Activated T-helper 2 cell treated with anti-CD3 and anti-CD28 coated beads, Interferon-gamma antibody, Interleukin-2, Interleukin-4, amounts not matched to agents 10 μg/mL and 5 μg/mL and 100 μg/mL, durations not matched to agents 14 hours and 24 hours and 36 hours (primary cell): ENCODE measurements at places on chromosomes 2 and 18. TPM values are rescaled to one million over a fixed set of nuclear protein-coding genes. Genes with fewer than 3 reads are reported as not detected.

The EVA1A gene
- total RNA-seq: not detected in 2 replicates

The SLC9A2 gene
- total RNA-seq: not detected in 2 replicates

DNA sequence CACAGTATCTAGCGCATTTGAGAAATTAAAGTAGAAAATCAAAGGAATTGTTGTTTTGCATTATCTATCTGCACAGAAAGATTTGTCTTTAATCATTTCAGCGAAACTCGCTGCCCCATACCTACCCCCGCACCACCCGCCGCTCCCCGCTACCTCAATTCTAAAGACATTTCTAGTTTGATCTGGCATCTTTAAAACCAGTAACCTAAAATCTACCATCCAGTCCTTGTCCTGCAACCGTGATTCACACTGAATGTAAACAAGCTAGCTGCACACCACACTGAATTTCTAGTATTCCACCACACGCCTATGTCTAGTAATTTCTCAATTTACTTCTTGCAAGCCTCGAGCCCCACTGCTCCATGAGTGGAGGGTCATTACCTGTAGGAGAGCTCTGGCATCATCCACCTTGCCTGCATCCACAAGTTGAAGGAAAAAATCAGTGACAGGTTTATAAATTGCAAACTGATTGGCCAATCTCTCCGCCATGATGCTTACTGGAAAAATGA is 60.1 kb downstream of the ABCG8 start:
- H3K4me3 ChIP-seq: no peak overlapping the region
- H3K27ac ChIP-seq: no peak overlapping the region
- H3K27me3 ChIP-seq: no peaks in the 10 kb centered on the region
- DNase-seq: no peak
- no peaks in the 10 kb centered on the region for H3K4me1 ChIP-seq
- H3K36me3 ChIP-seq: peaks cover 60% of the 10 kb centered on the region

DNA sequence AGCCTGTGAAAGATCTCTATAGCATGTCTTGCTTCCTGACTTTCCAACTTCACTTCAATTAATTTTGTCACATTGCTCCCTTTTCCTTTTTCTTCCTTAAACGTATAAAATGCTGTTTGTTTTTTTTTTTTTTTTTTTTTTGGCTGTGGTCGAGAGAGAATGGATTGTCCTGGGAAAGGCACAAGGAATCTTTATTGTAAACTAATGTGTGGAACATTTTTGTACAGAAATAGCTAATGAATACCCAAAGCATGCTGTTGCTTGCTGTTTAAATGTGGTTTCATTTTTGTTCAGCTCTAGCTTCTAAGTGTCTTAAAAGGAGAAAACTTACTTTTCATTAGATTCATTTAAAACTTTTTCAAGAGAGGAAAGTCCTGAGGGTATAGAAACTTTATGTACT is 105.5 kb downstream of the GPD2 start:
- peaks cover 23% of the 10 kb centered on the region for H3K4me1 ChIP-seq
- H3K4me3 ChIP-seq: no peak overlapping the region
- no peaks in the 10 kb centered on the region for H3K27me3 ChIP-seq
- no peak overlapping the region for H3K27ac ChIP-seq
- DNase-seq: no peak
